Suprapubic skin (tissue), 4 donors: ENCODE measurements at places on chromosomes 4 and X.

- DNase-seq: no peak
Observed at GRCh38 chrX:45591650-45592049, 391.0 kb upstream of the DIPK2B start.

GRCh38 chr4:122012735-122013134 lies 60.9 kb upstream of the TRPC3 start:
- no peak for DNase-seq

- no peak for DNase-seq
Observed at GRCh38 chr4:150209140-150209829, 131.0 kb downstream of the DCLK2 start.

GRCh38 chr4:40349561-40350198 lies 14.5 kb downstream of the CHRNA9 start:
- DNase-seq: no peak

DNA sequence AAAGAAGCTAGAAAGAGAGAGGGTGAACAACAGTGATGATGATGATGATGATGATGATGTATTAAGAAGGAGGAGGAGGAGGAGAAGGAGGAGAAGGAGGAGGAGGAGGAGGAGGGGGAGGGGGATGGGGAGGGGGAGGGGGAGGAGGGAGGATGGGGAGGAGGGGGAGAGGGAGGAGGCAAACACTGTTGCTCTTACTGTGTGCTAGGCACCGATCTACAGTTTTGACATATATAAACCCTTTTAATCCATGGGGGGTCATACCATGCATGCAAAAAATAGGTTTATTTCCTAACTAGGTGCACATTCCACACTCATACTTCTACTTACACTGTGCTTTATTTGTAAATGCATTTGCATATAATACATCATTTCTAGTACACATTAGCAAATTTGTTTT lies 482.8 kb upstream of the FAM241A start:
- no peak for DNase-seq

DNA sequence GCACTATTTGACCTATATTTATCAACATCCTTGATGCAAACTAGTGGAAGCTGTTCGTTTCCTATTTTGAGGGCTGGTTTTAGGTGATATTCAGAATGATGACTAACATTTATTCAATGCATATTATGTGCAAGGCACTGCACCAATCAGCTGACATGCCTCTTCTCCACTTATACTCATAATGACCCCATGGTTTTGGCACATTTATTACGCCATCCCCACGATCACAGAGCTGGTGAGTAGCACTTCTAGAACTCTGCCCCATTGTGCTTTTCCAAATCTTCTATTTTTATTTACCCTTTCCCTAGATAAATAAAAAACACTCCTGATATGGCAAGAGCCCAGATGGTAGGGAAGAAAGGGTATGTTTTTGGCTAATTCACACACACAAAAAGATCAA lies 13.1 kb downstream of the SCML1 start:
- no peak for DNase-seq

GRCh38 chrX:153935326-153935851 lies 552 bp upstream of the NAA10 start:
- DNase-seq: no peak

GRCh38 chr4:3636646-3637320 lies 104.6 kb upstream of the LRPAP1 start:
- DNase-seq: no peak

DNA sequence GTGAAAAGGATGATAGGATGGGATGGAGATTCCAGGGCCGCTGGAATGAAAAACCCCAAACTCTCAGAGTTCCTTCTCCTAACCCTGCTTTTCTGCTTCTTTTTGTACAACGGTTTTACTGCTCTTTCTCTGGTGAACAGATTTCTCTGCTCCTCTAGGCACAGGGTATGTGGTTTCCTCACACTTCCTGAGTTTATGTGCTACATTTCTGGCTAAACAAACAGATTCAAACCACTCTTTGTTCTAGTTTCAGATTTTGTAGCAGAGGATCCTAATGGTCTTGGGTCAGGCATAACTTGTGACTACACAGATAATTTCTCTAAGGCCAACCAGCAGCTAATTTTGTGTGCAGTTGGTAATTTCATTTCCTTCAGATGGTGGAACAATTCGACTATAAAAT lies 52.6 kb downstream of the OSTC start:
- DNase-seq: no peak

DNA sequence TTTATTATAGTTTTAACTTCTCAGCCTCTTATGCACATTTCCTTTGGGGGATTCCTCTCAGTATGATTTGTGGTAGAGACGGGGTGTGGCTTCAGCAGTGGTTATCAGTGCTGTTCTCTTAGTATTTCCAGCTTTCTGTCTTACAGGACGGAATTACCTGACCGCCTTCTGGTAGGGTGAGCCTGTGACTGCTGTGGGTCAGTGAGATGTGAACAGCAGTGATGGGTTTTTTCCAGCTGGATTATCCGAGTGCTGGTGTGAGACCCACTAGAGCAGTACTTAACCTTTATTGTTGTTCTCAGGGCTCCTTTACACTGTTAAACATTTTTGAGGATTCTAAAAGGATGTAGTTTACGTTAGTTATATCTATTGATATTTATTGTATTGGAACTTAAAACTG lies 135.2 kb downstream of the SLIT2 start:
- no peak for DNase-seq

DNA sequence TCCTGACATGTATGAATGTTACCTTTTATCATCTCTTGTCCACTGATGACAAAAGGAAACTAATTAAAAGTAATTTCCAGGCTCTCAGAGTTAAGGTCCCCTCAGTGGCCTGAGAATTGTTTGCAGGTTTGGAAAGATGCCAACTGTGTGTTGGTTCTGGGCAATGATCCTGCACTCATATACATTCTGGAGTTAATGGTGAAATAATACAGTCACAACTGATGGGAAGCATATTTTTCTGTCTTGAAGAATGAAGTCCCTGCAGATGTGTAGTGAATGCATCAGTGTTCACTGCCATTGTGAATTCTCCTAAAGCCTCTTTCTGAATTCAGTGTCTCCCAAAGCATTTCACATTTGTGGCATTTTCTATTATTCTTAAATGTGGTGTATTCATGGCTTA lies 238.1 kb upstream of the PPP1R2C start:
- DNase-seq: no peak

DNA sequence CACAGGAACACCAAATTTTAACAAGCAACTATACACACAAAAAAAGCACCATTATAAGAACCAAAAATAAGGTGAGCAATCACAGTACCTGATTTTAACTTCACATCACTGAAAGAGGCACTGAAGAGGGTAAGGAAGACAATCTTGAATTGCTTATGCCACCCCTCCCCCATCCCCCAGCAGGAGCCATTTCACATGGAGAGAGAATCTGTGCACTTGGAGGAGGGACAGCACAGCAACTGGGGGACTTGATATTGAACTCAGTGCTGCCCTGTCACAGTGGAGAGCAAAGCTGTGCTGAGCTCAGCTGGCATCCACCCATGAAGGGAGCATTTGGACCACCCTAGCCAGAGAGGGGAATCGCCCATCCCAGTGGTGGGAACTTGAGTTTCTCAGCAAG lies 56.0 kb downstream of the NUDT11 start:
- DNase-seq: no peak

- DNase-seq: no peak
Observed at GRCh38 chrX:79081895-79082512, 62.5 kb upstream of the GPR174 start.

DNA sequence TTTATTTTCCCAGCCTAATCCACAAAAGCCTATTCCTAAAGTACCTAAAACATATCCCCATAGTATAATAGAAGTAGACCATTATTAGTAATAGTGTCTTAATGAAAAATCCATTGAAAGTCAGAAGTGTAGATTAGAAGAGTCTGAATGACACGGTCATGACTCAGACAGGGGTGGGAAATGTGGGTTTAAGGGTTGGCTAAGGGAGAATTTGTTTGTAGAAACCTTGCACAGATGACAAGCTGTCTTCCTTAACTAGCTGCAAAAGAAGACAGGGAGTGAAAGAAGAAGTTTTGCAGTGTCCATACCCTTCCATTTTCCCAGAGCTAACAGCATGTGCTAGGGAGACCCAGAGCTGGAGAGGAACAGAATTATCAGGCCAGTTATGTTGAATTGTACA lies 242.7 kb upstream of the ETNPPL start:
- no peak for DNase-seq

GRCh38 chr4:114398410-114398809 lies 200.2 kb upstream of the UGT8 start:
- DNase-seq: no peak

- DNase-seq: no peak
Observed at GRCh38 chrX:15567267-15567666, 33.5 kb downstream of the ACE2 start.

GRCh38 chrX:132294776-132295495 lies 75.7 kb upstream of the RAP2C start:
- DNase-seq: no peak

- no peak for DNase-seq
Observed at GRCh38 chr4:10129196-10130177, 12.9 kb upstream of the WDR1 start.

- DNase-seq: no peak
Observed at GRCh38 chr4:152159773-152160172, 376.1 kb downstream of the FBXW7 start.

- no peak for DNase-seq
Observed at GRCh38 chr4:172995161-172995560, 173.4 kb upstream of the GALNT7 start.

DNA sequence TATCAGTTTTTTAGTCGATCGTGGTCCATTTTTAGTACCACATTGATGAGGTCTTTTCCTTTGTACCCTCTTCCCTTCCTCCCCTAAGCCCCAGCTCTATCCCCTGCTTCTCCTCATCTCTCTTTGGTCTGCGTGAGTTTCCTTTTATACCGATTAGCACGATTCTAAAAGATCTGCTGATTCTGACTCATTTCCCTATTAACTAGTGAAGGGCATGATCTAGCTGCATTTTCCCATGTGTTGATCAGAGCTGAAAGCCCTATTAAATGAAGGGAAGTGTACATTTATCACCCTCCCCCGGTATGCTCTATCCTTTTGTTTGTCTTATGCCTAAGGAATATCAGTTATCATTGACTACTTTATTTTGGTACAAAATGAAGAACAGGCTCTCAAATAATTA lies 181.7 kb upstream of the NPY2R start:
- no peak for DNase-seq

DNA sequence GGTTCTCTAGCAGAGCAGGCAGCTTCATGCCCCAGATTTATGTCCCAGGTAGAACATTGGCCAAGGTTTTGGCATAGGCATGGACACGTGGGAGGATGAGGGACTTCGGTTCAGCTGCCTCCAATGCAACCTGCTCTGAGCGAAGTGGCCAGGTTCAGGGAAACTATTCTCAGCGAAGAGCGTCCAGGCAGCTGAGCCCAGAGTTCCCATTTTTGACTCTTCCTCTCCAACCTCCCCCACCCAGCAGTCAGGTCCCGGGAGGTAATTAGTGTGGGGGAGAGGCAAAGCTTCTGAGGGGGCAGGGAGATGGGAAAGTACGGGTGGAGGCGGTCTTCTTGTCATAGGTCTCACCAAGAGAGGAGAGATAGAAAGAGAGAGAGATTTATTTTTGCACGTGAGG lies 1.0 kb downstream of the GABRA4 start:
- DNase-seq: no peak

GRCh38 chr4:169131556-169132208 lies 121.6 kb upstream of the CBR4 start:
- no peak for DNase-seq

DNA sequence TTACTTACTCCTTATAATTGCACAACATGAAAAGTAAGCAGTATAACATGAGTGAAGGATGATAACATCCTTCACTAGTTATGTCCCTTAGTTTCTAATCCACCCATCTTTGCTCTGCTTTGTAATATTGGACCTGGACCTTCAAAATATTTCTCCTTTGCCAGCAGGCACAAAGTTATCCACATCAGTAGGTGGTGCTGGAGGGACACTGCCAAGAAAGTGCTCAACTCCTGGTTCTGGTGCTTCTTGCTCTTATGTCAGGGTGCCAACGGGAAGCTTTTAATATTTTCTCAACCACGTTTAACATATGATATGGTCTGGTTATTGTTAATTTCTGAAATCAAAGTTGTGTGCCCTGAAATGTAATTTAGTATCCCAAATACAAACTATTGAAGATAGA lies 49.1 kb downstream of the TMEM165 start:
- no peak for DNase-seq

DNA sequence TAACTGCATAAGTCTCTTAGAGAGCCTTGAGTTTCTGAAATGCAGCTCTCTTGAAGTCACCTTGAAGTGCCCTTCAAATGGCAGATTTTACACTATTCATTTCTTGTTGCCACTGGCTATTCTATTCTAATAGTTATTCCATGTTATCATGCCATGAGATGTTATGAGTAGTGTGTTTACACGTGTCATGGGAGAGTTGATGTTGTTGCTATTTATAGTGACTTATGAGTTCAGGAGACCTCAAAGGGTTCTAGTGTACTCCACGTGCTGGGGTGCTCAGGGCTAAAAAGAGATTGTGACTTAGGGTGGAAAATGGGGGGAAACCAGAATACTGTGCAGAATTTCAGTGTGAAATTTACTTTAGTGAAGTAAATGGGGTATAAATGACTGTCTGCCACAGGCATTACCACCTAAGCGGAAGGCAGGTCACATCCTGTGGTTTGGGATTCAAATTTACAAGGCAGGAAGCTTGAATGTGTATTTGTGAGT lies 77.1 kb upstream of the SLC4A4 start:
- DNase-seq: no peak

DNA sequence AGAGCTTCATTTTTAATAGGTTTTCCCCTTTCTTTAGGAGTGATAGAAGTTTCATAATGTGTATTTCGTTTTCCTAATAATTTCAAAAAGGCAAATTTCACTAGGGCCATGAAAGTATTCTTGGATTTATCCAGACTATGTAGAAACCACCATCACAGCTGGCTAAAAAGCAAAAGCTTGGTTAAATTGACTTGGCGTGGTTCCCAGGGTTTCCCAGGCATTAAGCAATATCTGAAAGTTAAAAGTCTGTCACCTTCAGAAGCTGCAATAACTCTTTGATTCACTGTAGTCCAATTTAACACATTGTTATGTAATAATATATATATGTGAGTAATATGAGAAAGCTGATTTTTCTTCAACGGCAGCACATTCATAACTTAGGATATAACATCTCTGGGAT lies 38.3 kb downstream of the NDNF start:
- no peak for DNase-seq

GRCh38 chr4:38957893-38958292 lies 74.3 kb downstream of the TMEM156 start:
- no peak for DNase-seq

DNA sequence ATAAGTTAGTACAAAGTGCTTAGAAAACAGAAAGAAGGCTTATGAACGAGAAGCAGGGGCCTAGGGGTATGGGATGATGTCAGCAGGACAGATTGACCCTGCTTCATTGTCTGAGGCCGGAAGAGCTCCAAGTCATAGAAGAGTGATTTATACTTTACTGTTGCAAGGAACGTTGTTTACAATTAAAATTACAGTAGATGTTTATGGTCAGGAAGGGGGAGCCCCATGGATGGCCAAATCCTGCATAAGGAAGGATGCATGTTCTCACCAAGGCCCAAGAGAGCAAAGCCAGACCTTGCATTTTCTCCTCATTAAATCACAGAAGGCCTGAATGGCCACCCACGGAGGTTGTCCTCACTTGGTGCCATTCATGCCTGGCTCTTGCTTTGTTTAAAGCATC lies 115.3 kb downstream of the LDB2 start:
- DNase-seq: no peak

GRCh38 chr4:139599076-139599475 lies 43.1 kb upstream of the SETD7 start:
- DNase-seq: no peak
